Umbilical cord (tissue), 2 donors: ENCODE measurements at places on chromosomes 12 and 14. TPM values are rescaled to one million over a fixed set of nuclear protein-coding genes. Genes with fewer than 3 reads are reported as not detected.

DNA sequence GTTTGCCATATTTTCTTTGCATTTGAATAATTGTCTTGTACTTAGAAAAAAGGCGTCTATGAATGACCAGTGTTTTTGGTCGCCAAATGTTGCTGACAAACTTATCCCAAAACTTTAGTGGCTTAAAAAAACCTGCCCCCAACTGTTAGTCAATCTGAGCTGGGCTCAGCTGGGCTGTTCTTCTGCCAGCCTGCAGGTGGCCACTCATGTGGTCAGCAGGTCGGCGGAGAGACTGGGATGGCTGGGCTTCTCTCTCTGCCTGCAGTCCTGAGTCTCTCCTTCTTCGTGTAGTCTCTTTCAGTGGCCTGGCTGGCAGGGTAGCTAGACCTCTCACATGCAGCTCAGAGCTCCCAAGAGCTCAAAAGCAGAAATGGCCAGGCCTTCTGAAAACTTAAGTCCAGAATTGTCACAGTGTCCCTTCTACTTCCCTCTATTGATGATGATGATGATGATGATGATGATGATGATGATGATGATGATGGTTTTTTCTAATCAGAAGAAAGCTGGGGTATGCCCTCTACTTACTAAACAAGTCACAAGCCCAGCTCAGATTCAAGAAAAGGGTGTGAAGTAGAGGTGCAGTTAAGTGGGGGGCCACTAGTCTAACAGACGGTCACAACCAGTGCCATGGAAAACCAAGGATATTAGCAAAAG lies 87.9 kb downstream of the PTPN11 start:
- no peak for DNase-seq

GRCh38 chr12:90003688-90004087 lies 295.1 kb upstream of the ATP2B1 start:
- DNase-seq, result no peak

The CMKLR1 gene
- total RNA-seq, result 79.0 TPM

The FAM186B gene
- not detected for total RNA-seq

DNA sequence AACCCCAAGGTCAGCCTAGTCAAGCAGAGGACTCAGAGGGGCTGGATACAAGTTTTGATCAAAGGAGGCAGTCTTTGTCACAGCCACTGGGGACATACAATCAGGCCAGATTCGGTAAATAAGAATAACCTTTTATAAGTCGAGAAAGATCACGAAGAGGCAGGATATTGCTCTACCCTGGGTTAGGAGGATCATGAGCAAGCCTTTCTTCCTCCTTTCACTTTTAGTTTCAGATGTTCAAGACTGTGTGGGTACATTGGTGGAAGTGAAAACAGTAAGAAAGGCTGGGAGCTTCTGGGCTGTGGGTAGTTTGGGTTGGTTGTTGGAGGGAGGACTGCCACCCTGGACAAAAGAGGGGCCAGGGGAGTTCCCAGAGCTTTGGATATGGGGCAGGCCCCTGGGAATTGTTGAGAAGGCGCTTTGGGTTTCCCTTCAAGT lies 127.7 kb downstream of the SNAPC1 start:
- DNase-seq, result no peak

DNA sequence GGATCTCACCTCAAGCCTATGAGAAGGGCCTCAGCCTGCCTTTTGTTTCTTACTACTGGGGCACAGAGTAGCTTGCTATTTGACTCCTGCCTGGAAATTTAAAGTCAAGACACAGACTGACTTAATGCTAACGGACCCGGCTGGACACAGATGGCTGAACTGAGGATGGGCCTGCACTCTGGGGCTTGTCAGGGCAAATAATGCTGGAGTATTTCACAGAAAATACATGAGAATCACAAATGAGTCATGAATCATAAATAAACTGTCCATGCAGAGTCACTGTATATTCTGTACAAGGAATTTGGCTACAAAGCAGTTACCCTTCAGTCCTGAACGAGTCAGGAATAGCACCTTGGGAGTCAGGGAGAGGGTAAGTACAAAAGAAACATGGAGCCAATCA lies 683.2 kb upstream of the FOXG1 start:
- no peak for DNase-seq

GRCh38 chr12:124277394-124278241 lies 17.3 kb upstream of the RFLNA start:
- peak; percentile 38 for DNase-seq

DNA sequence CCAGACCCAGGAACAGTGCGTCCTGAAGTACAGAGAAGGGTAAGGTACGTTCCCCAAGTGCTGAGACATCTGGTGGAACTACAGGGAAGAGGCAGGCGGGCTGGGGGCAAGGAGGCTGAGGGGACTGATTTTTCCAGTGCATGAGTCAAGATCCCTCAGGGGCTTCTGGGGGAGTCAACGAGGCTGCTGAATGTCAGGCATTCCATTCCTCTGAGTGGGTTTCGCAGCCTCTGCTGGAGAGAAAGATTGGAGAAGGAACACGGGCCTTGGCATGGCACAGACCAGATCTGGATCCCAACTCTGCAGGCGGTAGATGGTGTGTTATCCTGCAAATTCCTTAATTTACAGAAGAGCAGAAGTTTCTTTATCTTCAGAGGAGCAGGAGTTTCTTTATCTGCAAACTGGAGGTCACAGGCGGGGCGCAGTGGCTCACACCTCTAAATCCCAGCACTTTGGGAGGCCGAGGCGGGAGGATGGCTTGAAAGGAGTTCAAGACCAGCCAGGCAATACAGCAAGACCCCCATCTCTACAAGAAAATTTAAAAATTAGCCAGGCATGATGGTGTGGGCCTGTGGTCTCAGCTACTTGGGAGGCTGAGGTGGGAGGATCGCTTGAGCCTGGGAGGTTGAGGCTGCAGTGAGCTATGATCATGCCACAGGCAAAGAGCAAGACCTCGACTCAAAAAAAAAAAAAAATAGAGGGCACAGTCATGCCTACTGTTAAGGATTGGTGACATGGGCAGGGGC lies 132.6 kb upstream of the MAP1LC3B2 start:
- DNase-seq, result peak; percentile 97

The TRPV4 gene
- total RNA-seq, result 0.48 TPM

The KLRC3 gene
- not detected for total RNA-seq

DNA sequence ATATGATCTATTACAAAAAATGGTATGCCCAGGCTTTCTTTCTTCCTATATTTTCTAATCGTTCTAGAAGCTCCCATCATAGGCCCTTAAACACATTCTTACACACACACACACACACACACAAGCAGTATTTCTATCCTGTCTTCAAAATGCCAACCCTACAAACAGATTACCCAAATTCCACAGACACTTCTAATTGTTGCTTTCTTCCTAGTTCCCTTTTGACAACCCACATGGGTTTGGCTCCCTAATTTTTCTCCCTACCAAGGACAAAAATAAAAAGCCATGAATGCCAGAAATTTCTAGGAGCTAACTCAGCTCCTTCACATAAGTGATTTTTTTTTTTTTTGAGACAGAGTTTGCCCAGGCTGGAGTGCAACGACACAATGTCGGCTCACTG lies 60.3 kb upstream of the NTF3 start:
- no peak for DNase-seq

The ASCL1 gene
- total RNA-seq, result not detected

DNA sequence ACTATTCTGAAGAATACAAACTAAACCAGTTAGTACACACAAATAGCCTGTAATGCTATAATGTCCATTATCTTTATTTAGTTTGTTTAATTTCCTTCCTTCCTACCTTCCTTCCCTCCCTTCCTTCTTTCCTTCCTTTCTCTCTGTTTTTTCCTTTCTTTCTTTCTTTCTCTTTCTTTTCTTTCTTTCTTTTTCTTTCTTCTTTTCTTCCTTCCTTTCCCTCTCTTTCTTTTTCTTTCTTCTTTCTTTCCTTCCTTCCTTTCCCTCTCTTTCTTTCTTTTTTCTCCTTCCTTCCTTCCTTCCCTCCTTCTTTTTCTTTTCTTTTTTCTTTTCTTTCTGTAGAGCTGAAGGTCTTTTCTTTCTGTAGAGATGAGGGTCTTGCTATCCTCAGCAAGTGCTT lies 131.2 kb downstream of the TMEM30B start:
- no peak for DNase-seq

The PPM1A gene
- 53.2 TPM for total RNA-seq

DNA sequence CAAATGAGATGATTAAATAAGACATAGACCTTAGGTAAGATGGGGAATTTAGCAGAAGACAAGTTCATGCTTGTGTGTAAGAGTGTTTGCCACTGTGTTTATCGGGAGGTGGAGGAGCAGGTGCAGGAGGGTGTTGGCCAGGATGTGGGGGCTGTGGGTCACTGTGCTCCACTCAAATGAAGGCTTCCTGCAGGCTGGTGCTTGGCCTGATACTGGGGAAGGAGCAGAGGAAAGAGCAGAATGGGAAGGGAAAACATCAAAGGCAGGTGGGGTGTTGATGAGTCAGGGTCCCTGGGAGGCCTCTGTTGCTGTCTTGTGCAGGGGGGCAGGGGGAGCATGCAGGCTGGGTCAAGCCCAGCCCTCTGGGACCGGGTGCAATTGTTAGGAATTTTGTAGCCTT lies 126.5 kb downstream of the TSPAN9 start:
- no peak for DNase-seq

DNA sequence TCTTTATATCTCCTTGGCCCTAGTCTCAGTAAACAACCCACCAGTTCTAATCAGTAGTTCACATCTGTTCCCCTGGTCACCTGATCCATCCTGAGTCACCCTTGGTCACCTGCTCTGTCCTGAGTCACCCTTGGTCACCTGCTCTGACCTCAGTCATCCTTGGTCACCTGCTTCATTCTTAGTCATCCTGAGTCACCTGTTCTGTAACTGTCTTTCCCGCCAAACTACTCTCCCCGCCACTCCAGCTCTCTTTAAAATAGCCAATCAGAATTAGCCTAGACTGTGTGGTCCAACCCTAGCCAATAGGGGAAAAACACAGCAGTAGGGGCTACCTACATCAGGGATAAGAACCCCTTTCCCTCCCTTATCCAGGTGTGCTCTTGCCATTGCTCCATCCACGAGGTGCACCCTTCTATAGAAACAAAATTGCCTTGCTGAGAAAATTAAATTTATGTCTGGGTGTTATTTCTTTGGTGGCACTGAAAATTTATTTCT lies 245.4 kb upstream of the DIO3 start:
- no peak for DNase-seq

The GLI1 gene
- total RNA-seq, result 3.6 TPM

The FZD10 gene
- 1.7 TPM for total RNA-seq

DNA sequence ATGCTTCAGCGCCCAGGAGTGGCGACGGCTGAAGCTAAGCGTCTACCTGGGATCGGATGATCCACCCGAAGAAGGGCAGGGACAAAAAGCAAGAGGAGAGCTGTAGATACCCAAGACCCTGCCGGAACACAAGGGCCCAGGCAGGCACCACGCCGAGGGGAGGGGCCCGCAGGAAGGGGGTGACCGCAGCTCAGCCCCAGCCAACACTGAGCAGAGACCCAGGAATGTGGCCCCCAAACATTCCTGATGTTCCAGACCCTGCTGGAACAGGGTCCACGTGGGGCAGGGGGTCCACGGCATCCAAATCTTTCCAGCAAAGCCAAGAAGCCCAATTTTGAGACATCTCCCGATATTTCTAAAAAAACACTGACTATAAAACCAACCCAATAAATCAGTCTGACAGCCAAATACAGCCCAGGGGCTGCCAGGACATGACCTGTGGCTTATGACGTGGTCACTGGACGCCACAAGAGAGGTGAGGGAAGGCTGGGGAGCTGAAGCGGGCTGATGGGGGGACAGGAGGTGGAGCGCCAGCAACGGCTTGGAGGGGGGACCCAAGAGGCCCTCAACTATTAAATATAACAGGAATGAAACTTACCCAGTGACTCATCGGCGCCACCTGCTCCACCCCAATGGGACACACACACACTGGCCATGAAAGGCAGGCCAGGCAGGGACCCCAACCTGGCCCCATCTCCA lies 58.9 kb downstream of the NCOR2 start:
- no peak for DNase-seq

The SRSF9 gene
- 86.7 TPM for total RNA-seq

The ARMH4 gene
- total RNA-seq, result 25.3 TPM

GRCh38 chr12:67354322-67354721 lies 85.2 kb downstream of the CAND1 start:
- no peak for DNase-seq

- DNase-seq, result no peak
These were observed 56.0 kb downstream of the BMAL2 start for GRCh38 chr12:27388650-27389049.

The LRRC9 gene
- not detected for total RNA-seq

- no peak for DNase-seq
These were observed 1004.2 kb downstream of the TMEM121 start for GRCh38 chr14:106530423-106531107.

DNA sequence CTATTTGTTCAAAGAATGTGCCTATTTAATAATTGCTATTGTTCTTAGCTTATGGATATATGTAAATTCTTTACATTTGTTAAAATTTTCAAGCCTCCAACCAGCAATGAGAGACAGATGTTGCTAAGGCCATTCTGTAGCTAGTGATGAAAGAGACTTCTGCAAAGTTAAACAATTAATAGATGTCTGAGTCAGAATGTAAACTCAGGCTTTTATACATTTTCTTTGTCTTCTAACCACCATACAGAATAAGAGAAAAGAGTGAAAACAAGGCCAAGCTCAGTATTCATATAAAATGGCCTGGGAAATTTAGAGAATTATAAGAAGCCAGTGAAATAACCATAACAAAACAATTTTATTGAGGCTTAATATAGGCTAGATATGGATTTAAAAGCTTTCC lies 1102.3 kb upstream of the SEL1L start:
- DNase-seq, result no peak

The GPRC5D gene
- not detected for total RNA-seq

DNA sequence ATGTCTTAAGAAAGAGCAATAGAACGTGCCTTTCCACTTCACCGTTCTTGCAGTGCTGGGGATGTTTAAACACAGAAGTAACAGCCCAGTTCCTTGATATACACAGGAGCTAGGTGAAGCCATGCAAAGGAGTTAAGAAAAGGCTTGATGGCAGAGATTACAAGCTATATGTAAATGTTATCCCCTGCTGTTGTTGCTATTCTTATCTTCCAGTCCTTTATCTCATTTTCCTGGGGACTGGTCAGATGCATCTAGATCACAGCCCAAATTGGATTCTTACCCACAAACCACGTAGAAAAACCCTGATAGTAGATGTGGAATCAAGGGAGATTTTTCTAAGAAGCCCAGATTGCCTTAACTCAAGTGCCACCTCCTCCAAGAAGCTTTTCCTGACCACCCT lies 5.5 kb downstream of the ASCL1 start:
- DNase-seq, result no peak

- DNase-seq, result peak; percentile 29
These were observed 6.2 kb upstream of the CGRRF1 start for GRCh38 chr14:54503486-54503885.

The RPL10L gene
- not detected for total RNA-seq

GRCh38 chr12:72089678-72090077 lies 151.0 kb downstream of the TPH2 start:
- DNase-seq, result no peak

The AQP6 gene
- 0.48 TPM for total RNA-seq

The KLHL33 gene
- total RNA-seq, result 6.3 TPM
